ENCODE measurements at places on chromosomes 1 and 21.

GRCh38 chr1:192386051-192386650 is 69.4 kb downstream of the RGS21 start:
- DNase-seq = no peak

GRCh38 chr1:230189341-230189740 is 122.3 kb downstream of the GALNT2 start:
- DNase-seq = peak; percentile 84

GRCh38 chr21:42461881-42462877 is 33.8 kb downstream of the RSPH1 start:
- DNase-seq = peak; percentile 52

DNA sequence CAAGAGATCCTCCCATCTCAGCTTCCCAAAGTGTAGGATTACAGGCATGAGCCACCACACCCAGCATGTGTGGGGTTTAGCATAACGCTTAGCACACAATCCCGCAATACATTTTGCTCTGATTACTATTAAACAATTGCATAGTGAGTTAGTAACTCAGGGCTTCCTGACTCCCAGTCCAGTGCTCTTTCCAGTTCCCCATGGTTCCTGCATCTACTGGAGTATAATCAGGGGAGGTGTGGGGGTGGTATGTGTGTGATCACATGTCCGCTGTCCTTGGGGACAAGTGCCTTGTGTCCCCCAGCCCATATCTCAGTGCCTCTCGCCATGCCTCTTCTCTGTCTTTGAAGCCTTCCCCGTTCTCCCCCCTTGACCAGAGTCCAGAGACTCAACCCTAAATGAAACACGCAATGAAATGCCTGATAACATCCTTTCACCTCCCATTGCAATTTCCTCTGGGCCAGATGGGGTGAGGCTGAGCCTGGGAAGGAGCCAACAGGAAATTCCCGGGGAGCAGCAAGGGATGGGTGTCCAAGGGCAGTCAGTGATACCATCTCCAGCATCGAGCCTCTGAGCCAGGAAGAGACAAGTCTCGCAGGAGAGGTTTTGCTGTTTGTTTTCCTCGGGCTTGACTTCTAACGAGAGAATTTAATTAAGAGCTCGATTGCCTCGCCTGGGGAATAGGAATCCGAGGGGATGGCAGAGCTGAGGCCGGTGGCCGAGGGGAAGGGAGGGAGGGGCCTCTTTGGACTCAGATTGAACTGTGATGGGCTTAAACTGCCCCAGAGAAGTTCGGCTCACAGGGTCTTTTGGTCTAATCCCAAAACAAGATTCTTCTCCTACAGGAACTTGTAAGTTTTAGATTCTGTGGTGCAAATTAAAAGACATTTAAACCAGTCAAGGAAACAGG is 7.7 kb upstream of the HTR1D start:
- DNase-seq = no peak

GRCh38 chr1:232367293-232367692 is 262.6 kb downstream of the SIPA1L2 start:
- DNase-seq = no peak

DNA sequence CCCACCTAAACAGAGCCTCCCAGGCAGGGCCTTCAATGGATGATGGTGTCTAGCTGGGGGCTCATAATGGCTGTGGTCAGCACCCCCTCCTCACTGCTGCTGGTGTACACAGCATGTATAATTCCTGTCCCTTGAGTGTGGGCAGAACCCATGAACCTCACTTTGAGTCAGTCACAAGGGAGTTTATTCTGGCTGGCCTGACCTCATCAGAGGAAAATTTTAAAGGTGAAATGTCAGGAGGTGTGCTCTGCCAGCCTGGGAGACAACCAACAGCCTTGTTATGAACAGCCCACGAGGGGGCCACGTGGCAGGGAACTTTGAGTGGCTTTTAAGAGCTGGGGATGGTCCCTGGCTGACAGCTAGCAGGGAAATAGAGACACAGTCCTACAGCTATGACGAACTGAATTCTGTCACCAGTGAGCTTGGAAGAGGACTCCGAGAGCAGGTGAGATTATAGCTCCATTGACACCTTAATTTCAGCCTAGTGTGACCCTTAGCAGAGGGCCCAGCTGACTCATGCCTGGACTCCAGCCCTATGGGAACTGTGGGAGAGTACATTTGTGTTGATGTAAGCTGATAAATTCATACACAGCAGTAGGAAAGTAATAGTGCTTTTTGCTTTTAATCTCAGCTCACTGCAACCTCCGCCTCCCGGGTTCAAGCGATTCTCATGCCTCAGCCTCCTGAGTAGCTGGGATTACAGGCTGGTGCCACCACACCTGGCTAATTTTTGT is 73.5 kb upstream of the RUNX3 start:
- DNase-seq = no peak

DNA sequence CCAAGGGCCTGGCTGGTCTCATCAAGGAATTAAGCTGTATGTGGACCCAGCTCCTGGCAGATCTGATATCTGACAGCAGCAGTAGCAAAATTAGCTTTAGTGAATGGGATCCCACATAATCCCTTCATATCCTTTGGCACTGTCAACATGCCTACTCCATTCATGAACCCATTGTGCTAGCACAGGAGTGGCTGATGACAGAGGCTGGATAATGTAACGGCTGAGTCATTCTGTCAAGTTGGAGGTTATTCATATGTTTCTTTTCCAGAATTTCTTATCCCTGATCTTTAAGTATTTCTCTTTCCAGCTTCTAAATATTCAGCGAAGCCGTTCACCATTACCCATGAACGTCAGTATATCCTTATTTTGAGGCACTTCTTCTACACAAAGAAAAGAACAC is 84.3 kb downstream of the EXTL2 start:
- DNase-seq = no peak

- DNase-seq = no peak
Measured at GRCh38 chr1:26289158-26290059, 9.5 kb downstream of the SH3BGRL3 start.

- DNase-seq = no peak
Measured at GRCh38 chr1:204093781-204094180, 20.9 kb downstream of the SOX13 start.

- peak; percentile 80 for DNase-seq
Measured at GRCh38 chr1:201171063-201172036, 17.1 kb upstream of the TMEM9 start.

DNA sequence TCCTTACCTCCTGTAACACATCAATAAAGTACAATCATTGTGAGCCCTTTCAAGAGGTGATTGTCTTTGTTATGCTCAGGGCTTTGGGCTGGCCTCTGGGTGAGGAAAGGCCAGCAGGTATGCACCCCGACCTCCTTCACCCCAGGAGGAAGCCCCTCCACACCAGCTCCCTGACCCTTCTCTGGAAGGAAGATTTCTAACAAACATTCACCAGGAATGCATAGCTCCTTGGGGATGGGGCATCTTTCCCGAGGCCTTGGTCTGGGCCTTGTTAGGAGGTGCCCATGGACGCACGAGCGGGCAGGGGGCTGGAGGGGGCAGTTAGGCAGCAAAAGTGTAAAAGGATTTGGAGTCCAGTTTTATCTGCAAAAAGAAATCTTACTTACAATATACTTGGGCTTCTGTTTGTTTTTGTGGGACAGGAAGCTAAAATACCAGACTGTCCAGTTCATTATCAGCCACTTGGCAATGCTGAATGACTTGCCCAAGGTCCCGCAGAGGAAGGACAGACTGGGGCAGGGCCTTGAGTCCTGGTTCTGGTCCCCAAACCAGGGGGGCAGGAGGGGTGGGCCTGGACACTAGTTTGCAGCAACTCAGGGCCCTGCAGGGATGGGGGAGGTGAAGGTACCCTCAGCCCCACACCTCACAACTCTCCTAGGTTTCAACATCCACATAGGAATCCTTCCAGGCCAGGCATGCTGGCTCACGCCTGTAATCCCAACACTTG is 10.1 kb downstream of the ZC3H12A start:
- DNase-seq = no peak

GRCh38 chr1:79839882-79840281 is 833.4 kb upstream of the ADGRL4 start:
- DNase-seq = no peak

- no peak for DNase-seq
Measured at GRCh38 chr1:228282329-228283042, 74.6 kb downstream of the OBSCN start.

DNA sequence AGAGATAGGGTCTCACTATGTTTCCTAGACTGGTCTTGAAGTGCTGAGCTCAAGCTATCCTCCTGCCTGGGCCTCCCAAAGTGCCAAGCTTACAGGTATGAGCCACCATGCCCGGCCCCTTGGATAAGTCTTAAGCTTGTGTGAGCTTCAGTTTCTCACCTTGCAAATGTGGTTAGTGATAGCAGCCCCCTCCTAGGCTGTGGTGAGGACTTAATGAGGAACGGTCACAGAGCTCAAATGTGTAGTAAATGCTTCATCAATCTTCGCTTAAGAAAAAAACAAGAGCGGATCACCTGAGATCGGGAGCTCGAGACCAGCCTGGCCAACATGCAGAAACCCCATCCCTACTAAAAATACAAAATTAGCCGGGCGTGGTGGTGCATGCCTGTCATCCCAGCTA is 3.0 kb downstream of the CNR2 start:
- DNase-seq = no peak

DNA sequence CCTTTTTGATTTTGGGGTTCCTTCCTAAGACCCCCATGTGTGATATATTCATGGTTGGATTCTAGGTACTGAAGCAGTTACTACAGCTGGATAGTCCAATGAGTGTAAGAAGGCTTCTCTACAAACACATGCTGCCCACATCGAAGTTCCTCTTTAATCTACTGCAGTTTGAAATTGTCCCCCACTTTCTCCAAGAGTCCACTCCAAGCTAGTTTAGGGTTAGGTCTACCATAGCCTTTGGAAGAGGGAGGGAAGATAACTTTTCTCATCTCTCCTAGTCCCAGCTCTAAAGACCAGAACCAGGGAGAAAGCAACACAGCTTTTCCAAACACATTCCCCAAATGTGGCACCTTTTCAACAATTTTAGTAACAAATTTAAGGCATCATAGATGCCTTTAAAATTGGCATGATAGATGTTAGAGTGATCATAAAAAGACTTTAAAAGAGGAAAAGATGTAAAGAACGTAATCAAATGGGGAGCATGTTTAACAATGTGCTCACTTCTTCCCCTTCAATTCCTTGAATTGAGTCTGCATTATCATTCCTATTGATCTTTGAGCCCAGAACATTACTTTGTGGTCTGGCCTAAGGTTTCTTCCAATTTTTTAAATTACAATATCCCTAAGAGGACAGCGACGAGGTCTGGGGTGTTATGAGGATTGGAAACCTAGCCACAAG is 1.0 kb upstream of the EXO1 start:
- no peak for DNase-seq

GRCh38 chr1:110582378-110582777 is 23.8 kb downstream of the KCNA2 start:
- DNase-seq = no peak

- DNase-seq = no peak
Measured at GRCh38 chr21:37294679-37295078, 27.5 kb upstream of the VPS26C start.

- no peak for DNase-seq
Measured at GRCh38 chr1:169943963-169944526, 50.3 kb upstream of the SCYL3 start.

GRCh38 chr1:113036639-113037321 is 36.2 kb upstream of the LRIG2 start:
- no peak for DNase-seq

- no peak for DNase-seq
Measured at GRCh38 chr1:160208557-160209320, 3.6 kb downstream of the PEA15 start.

- DNase-seq = no peak
Measured at GRCh38 chr1:177249231-177249630, 78.5 kb downstream of the BRINP2 start.

GRCh38 chr1:180623579-180624347 is 8.1 kb upstream of the XPR1 start:
- DNase-seq = no peak

DNA sequence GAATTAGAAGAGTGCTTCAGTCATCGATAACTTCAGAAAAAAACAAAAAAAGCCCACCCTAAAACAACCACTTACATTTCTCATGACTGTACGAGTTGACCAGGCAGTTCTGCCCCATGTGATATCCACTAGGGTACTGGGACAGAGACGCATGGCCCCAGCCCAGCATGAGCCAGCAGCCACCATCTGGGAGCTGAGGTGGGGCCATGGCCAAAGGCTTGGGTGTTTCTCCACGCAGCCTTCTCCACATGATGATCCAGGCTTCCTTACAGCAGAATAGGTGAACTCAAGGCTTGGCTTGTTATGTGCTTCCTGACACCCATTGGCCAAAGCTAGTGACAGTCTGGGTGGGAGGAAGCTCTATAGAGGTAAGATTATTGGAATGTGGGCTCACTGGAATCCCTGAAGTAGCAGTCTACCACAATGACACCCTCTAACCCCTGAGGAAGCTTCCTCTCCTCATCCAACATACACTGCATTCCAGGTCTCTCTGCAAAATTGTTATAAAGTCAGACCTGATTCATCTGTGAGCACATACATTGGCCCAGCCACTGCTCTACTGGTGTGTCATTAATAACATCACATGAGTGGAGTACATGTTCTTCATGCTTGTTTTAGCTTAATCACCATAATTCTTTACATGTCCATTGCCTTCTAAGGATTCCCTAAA is 66.3 kb upstream of the NTPCR start:
- no peak for DNase-seq

- DNase-seq = no peak
Measured at GRCh38 chr1:17640393-17640792, 100.9 kb downstream of the ARHGEF10L start.

- no peak for DNase-seq
Measured at GRCh38 chr1:193281894-193282293, 95.5 kb upstream of the B3GALT2 start.
